ENCODE measurements at places on chromosomes 6 and 20.

GRCh38 chr20:43690943-43691598, 24.2 kb downstream of the MYBL2 start:
- no peak for DNase-seq

GRCh38 chr20:63029358-63030121, 22.8 kb upstream of the BHLHE23 start:
- no peak for DNase-seq

- DNase-seq, result no peak
Observed at GRCh38 chr6:2030682-2031244, 214.6 kb downstream of the GMDS start.

- no peak for DNase-seq
Observed at GRCh38 chr6:122751326-122751725, 28.2 kb upstream of the FABP7 start.

DNA sequence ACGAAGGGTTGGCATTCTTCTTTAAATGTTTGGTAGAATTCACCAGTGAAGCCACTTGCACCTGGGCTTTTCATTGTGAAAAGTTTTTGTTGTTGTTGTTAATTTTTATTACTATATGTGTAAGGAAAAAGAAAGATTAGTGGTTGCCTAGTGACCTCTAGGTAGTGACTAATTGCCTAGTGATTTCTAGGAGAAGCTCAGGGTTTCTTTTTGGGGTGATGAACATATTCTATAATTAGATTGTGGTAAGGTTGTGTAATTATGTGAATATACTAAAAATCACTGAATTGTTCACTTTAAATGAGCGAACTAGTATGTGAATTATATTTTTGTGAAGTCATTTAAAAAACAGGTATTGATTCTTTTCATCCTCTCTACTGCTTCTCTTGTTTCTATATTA, 123.8 kb upstream of the TMEM170B start:
- no peak for DNase-seq

DNA sequence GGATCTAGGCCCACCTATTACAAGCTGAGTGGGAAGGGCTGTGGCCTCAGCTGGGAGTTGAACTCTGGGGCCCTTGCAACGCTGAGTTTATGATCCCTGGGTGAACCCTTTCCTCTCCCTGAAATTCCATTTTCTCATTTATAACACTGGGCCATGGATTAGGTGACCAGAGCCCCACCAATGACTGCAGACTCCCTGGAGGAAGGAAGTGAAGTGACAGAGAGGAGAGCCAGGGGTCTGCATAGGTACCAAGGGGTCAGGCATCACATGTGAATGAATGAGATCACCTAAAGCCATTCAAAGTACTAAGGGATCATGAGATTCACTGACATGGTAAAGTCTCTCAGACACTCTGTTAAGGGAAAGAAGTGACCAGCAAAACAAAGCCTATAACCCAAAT, 46.5 kb upstream of the DSN1 start:
- no peak for DNase-seq

- no peak for DNase-seq
Observed at GRCh38 chr6:17281100-17281496, at the start of gene RBM24. RBM24 (plus strand) TSS chr6:17281361; CDS start chr6:17281582, 221 bp downstream.

GRCh38 chr20:56762829-56763228, 133.7 kb downstream of the TFAP2C start:
- no peak for DNase-seq

- DNase-seq, result no peak
Observed at GRCh38 chr20:56750430-56750829, 121.3 kb downstream of the TFAP2C start.

- DNase-seq, result no peak
Observed at GRCh38 chr6:96899451-96899998, 1.8 kb upstream of the NDUFAF4 start.

DNA sequence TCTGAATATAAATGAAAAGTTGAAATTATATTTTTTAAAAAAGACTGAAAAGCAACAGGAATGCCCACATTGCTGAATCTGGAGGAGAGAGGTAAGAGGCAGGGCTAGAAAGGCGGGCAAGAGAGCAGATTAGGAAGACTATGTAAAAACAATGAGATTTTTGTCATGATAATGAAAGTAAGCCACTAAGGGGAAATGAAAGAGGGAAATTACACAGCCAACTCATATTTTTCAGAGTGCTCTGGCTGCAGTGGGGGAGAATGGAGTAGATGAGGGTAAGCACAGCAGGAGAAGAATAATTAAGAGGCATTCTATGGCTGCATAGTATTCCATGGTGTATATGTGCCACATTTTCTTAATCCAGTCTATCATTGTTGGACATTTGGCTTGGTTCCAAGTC, 281.9 kb downstream of the PKHD1 start:
- DNase-seq, result no peak

DNA sequence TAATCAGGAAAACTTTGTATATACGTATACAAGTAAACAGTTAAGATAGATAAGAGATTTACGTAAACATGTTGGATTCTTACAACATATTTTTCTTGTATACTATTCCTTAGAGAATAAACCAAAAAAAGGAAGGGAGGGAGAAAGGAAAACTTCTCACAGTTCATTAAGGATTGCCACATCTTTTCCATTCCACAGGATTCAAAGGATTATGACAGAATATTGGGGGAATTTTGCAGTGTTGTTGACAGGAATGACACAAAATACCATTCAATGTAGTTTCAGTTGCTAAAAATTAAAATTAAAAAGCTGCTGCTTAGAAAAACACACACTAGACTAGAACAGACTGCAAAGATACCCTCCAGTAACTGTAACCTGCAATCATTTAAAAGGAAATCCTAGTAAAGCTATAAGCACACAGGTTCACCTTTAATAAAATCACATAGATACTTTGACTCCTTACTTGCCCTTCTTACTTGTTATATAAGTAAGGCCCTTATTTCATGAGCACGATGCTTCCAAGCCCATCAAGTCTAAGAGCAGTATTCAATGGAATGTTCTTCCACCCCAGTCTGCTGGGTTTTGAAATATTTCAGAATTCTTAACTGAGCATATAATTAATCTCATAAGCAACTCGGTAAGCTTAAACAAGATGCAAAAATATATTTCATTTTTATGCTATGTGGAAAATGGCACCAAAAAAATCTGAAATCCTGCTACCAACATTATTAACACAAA, 107.8 kb downstream of the SMLR1 start:
- DNase-seq, result no peak

DNA sequence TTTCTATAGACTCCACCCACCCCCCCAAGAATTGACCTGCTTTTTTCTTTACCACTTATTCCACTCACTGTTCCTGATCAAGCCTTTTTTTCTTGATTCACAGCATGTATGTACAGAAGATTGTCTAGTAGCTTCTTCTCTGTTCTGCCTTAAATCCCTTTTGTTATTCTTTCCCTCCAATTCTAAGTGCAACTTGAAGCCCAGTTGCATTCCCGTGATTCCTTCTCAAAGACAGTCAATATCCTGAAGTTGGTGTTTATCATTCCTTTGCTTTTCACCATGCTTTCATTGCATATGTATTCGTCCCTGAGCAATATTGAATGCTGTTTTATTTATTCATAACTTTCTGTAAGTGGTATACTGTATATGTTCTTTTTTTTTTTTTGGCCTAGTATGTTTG, 21.0 kb downstream of the XRN2 start:
- DNase-seq, result no peak

GRCh38 chr6:77561768-77562314, 91.0 kb upstream of the MEI4 start:
- DNase-seq, result peak; percentile 85

GRCh38 chr6:121951123-121951522, 448.3 kb upstream of the HSF2 start:
- DNase-seq, result no peak

DNA sequence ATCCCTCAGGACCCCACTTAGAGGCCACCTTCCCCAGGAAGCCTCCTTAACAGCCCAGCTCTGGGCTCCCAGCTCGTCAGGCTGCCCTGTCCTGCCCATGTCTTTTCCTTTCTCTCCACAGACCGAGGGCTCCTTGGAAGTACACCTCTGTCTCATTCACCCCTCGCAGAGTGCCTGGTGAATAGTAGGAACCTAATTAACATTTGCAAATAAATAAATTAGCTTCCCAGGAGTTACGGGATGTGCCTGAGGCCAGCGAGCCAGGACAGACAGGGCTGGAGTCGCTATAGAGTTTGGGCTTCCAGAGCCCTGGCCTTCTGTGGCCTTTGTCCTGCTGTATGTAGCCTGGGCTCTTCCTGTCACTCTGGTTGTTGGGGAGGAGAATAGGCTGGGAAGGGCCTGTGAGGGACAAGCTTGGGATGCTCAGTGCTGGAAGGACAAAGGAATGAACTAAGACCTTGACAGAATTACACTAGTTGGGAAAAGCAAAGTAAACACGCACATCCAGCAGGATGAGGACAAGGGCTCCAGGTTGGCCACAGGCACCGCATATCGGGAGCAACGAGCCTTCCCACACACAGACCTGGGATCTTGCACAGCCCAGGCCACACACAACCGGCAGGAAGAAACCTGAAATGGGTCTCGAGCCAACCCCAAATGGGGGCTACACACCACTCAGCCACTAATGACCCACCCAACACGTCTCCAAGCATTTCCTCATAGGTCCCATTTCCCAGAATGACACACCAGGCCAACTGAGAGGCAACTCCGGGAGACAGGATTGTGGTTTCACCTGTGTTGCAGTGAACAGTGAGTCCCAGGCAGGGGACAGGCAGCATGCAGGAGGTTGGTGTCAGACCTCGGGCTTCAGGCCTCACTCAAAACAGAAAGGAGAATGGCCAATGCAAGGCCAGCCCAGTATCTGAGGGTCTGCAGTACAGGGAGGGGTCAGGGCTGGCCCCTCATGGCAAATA, 9.7 kb downstream of the MAP1LC3A start:
- DNase-seq, result no peak

GRCh38 chr20:25252230-25252651, 4.4 kb downstream of the PYGB start:
- DNase-seq, result no peak

- no peak for DNase-seq
Observed at GRCh38 chr20:25539742-25540672, 45.3 kb downstream of the NINL start.

GRCh38 chr20:46901638-46902037, 7.0 kb downstream of the EYA2 start:
- no peak for DNase-seq

DNA sequence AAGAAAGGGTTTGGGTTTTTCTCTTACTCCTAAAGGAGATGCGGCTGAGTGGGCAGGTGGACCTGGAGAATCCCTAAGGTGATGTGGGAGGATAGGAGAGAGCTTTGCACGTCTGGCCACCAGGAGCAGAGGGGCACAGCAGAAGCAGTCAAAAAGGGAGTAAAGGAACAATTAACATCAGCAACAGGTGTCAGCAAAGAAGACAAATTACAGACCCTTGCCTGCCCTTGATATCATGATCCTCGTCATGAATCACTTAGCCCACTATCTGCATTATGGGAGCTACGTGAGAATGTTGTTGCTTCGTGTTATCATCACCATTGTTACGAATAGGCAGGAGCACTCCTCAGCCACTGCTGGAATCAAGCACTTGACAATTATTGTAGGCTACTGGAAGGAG, 25.5 kb upstream of the ARG1 start:
- no peak for DNase-seq

- no peak for DNase-seq
Observed at GRCh38 chr20:53950578-53950977, 119.8 kb downstream of the BCAS1 start.

- no peak for DNase-seq
Observed at GRCh38 chr6:108580646-108581045, 19.9 kb downstream of the FOXO3 start.

DNA sequence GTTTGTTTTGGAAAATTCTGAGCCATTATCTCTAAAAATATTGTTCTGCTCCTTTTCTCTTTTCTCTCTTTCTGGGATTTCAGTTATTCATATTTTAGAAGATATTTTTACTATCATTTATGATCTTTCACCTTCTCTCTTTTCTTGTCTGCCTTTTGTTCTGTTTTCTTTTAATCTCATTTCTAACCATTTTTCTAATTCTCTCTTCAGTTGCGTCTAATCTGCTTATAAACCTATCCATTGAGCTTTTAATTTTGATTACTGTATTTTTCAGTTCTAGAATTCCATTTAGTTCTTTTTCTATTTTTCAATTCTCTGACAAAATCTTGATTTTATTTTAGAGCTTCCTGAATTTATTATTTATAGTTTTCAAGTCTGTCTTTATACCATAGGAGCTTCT, 42.2 kb upstream of the COL10A1 start:
- no peak for DNase-seq
